ENCODE measurements at places on chromosomes 4 and X.

DNA sequence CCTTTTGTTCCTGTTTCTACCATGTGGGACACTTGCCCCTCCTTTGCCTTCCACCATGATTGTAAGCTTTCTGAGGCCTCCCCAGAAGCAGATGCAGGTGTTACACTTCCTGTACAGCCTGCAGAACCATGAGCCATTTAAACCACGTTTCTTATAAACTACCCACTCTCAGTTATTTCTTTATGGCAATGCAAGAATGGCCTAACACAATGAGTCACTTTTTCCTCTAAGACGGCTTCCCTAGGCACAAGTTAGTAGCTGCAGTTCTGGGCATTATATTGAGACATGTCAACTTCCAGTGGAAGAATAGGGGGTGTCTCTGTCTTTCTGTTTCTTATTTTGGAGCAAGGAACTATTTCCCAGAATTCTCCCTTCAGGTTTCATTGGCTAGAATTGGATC lies 32.9 kb upstream of the DIPK2B start:
- DNase-seq: no peak

DNA sequence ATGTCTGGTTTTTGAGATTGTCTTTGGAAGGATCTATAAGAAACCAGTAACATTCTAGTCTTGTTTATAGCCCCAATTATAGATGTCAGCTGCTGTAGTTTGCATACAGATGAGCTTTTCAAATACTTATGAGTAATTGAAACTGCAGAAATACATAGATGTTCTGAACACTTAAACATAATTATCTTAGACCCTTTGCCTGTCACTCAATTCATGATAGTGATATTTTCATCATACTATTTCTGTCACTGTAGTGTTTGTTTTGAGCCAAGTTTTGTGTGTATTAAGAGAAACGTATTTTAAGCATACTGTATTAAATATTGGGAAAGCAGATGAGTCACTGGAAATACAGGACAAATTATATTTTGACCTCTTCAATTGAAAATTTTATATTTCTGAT lies 69.8 kb upstream of the SMARCA5 start:
- DNase-seq: no peak

GRCh38 chr4:107194005-107194404 lies 157.9 kb upstream of the DKK2 start:
- DNase-seq: no peak

- DNase-seq: no peak
Observed at GRCh38 chr4:177968817-177969442, 526.7 kb upstream of the AGA start.

DNA sequence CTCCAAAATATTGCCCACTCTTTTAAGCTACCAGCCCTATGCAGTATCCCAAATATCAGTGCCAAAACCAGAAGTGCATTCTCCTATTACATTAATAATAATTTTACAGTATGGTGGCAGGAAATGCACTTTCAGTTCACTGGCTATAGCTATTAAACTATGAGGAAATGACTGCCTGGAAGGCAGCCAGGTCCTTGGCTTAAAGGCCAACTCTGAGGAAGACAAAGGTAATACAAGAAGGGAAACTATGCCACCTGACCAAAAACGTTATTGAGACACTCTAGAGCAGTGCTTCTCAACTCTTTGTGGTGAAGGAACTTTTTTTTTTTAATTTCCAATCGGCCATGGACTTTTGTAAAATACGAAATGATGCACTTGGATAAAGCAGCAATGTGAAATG lies 133.6 kb upstream of the VAMP7 start:
- DNase-seq: no peak

- no peak for DNase-seq
Observed at GRCh38 chr4:117831060-117831683, 203.1 kb upstream of the NDST3 start.

- DNase-seq: no peak
Observed at GRCh38 chr4:63983224-63983623, 426.0 kb downstream of the TECRL start.

GRCh38 chr4:78149751-78150542 lies 92.8 kb downstream of the FRAS1 start:
- DNase-seq: no peak

- no peak for DNase-seq
Observed at GRCh38 chr4:123871341-123871740, 474.7 kb downstream of the SPRY1 start.

DNA sequence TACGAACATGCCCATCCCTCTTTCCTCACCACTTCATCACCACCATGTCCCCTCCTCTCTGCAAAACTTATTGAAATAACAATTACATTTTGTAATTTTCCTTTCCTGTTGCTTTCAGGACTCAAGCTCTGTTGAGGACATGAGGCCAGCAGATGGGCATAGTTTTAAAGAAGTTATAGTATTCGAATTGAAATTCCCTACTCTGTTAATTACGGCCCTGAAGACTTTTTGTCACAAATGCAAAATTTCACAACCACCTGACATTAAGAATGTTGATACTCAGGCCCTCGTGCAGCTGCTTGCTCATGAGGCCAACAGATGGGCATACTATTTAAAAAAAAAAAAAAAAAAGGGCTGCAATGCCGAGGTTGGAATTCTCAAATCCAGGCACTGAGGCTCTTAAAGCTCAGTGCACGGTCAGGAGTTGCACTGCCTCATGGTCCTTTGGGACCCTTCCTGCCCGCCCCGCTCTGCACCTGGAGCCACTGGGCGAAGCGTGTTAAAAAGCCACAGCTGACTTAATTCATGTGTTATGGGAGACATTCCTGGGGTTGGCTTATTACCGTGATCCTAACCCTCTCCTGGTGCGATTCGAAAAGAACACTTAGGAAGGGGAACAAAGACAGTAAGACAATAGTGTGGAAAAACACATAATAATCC lies 34.2 kb upstream of the FAT1 start:
- DNase-seq: no peak

GRCh38 chr4:158588285-158588684 lies 66.6 kb downstream of the RXFP1 start:
- DNase-seq: no peak

DNA sequence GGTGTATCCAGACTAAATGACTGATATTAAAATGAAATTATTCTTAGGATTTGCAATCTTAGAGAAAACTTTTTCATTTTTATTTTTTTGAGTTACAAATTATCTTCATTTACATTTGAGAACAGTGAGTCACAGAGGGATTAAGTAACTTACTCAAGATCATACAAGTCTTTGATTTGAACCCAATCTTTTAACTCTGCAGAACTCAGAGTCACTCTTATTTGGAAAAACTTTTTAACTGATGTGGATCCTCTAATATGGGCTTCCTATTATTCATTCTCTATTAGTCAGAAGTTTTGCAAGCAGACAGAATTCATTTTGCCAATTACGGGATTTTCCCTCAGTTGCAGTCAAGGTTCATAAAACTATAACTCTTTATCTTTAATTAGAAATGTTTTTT lies 20.1 kb downstream of the HPRT1 start:
- no peak for DNase-seq

GRCh38 chr4:106373026-106373425 lies 4.4 kb upstream of the GIMD1 start:
- DNase-seq: no peak

DNA sequence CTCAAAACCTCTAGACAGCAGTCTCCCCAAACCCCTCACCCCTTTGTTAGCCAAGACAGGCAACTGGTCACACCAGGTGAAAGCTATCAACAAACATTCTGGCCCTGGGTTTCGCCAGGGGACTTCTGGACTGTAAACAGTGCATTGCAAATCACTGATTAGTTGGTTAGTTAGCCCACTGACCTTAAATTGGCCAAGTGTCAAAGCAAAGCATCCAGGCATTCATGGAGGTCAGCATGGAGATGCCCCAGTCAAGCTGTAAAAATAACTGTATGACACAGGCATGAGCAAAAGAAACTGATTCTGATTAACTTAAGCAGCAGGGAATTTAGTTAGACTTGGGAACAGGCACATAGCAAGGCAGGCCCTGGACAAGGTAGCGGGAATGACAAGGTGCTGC lies 156.0 kb upstream of the TTC29 start:
- no peak for DNase-seq

- no peak for DNase-seq
Observed at GRCh38 chrX:39170464-39170863, 369.2 kb downstream of the MID1IP1 start.

DNA sequence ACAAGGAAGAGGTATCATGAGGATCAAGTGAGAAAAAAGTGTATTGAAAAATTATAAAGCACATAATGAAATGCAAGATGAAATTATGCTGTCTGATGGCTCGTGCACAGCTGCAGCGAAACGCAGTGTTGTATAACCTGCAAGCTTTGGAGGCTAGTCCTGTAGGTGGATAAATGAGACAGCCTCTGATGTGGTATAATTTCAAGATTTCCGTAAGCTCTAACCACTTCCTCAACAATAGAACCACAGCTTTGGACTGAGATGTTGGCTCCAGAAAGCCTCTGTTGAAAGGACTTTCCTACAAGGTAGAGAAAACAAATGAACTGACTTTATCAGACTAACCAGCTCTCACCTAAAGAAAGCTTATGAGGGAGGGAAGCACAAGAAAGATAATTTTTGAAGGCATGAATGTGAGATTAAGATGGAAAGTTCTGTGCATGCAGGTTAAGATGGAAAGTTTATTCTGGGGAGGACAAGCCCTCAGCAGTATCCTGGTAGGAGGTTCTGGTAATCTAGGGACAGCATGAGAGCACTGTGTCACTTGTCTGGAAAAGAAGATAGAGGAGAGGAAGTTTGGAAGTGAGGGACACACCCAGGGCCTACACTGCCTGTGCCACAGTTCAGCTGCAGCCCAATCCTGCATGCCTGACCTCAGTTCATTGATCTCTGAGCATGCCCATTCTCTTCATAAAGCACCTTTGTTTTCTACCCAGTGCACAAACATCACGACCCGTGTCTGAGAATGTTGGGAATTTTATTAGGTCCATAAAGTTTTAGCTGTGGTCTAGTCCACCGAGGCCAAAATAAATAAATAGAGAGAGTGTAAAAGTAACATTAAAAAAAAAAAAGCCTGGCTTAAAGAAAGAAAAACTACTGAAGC lies 161.5 kb upstream of the SFRP2 start:
- DNase-seq: no peak

DNA sequence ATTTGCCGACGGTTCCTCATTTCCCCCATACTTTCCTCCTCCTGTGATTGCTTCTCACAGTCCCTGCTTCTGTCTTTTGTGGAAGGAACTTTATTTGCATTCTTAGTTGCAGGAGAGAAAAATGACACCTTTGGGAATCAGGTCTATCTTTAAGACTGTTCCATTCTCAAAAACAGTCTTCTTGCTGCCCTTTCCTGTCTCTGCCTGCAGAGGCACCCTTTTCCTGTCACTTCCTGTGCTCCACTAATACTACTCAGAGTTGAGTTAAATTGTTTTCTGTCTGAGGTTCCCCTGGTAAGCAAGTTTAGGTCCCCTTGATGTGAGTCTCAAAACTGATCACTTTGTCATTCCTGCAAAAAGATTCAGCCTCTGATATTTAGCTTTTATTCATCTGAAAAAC lies 208.8 kb upstream of the CLNK start:
- no peak for DNase-seq

GRCh38 chr4:160019936-160020335 lies 917.1 kb downstream of the RAPGEF2 start:
- DNase-seq: no peak

DNA sequence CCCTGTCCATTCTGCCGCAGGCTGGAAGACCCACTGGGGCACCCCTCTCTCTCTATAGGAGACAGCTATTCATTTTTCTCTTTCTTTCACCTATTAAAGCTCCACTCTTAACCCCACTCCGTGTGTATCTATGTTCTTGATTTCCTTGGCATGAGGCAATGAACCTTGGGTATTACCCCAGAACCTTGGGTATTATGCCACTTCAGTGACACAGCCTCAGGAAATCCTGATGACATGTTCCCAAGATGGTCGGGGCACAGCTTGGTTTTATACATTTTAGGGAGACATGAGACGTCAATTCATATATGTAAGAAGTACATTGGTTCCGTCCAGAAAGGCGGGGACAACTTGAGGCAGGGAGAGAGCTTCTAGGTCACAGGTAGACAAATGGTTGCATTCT lies 13.4 kb downstream of the HTT-AS start:
- DNase-seq: no peak

GRCh38 chr4:40600850-40601249 lies 28.8 kb downstream of the RBM47 start:
- DNase-seq: no peak

- no peak for DNase-seq
Observed at GRCh38 chrX:21373001-21373400, 1.2 kb upstream of the CNKSR2 start.

DNA sequence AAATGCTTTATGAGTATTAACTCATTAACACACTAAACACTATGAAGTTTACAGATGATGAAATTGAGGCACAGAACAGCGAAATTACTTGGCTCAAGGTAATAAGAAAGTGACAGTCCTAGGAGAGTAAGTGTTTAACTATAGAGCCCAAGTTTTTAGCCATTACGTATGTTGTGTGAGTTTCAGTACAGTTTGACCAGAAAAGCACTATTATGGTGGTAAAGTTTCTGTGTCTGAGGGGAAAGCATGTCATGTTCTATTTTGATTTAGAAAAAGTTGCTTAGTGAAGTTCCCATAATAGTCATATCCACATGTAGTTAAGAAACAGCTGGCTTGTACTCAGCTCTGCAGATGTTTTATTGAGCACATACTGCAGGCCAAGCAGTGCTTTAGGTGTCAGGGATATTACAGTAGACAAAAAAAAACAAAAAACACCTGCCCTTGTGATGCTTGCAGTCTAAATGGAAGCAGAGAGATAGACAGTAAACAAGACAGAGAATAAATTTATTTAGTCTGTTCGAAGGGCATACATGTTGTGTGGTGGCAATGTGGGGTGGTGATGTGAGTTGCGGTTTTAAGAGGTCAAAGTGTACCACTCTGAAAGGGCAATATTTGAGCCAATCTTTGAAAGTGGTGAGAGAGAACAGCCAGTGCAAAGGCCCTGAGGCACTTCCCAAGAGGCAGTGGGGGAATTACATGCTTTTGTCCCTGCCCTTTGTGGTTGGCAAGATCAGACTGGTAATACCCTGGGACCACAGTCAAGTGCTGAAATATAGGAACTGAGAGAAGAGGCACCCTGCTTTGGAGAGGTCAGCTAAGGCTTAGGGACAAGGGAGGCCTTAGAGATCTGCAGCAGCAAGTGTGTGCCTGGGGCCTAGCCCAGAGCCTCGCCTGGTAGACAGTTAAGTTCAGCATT lies 6.2 kb downstream of the TMEM131L start:
- no peak for DNase-seq

All from amygdala (tissue), 56 donors.